Smooth muscle cell of bladder (primary cell): ENCODE measurements at places on chromosomes 3 and 15. TPM values are rescaled to one million over a fixed set of nuclear protein-coding genes. Genes with fewer than 3 reads are reported as not detected.

The FBXW12 gene
- not detected in 2 replicates for total RNA-seq

The TGM4 gene
- not detected in 2 replicates for total RNA-seq

The TP63 gene
- under 0.01 and 0.09 TPM in 2 replicates for total RNA-seq

The TM6SF1 gene
- 0.55 and 1.4 TPM in 2 replicates for total RNA-seq

The FAM131A gene
- 10.5 and 18.1 TPM in 2 replicates for total RNA-seq
